ENCODE measurements at places on chromosomes 11 and 22.

DNA sequence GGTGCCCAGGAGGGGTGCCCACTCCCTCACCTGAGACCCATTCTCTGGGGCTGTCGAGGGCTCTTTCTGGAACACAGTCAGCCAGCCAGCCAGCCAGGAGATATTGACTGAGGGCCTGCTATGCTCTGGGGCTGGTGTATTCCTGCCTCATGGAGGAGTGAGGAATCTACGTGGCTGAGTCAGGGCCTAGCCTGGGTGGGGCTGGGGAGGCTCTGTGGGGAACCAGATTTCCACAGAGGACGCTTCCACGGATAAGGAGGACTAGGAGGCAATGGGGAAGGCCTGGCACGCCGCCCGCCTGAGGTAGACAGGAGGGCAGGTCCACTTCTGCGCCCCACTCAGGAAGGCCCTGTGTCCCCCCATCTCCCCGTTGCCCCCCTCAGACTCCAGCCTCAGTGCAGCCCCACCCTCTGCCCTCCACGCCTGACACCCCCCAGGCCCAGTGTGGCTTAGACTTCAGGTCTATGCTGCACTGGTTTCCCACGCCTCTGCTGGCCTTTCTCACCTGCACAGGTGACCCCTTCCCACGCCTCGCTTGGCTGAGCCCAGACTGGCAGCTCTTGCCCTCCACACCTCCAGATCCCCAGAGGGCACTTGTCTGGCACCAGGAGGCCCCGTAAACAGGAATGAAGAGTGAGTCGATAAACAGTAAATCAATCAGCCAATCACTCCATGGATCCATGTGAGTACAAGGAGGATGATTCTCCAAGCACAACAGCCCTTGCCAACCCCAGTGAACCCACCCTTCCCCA lies 37.5 kb downstream of the MACROD1 start:
- DNase-seq: no peak

DNA sequence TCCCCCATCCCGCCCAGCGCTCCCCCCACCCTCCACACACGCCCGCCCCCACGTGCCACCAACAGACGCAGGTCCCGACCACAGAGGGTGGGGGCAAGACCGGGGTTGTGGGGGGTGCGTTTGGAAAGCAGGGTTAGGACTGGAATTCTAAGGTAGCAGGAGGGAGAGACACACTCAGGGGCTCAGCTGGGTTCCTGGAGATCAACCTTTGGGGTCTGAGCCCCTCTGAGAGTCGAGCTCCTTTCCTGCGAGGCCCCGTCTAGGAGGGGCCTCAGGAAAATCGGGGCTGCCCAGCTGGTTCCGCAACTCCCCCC lies 429 bp downstream of the PGGHG start:
- no peak for DNase-seq

GRCh38 chr22:26701323-26701722 lies 43.9 kb downstream of the MIAT start:
- DNase-seq: no peak

GRCh38 chr11:76075716-76076115 lies 130.6 kb downstream of the WNT11 start:
- DNase-seq: no peak

- DNase-seq: no peak
Measured at GRCh38 chr11:61737131-61737530, 15.3 kb upstream of the MYRF start.

GRCh38 chr11:126683766-126684728 lies 316.5 kb downstream of the KIRREL3 start:
- no peak for DNase-seq

GRCh38 chr22:39487826-39488520 lies 14.1 kb upstream of the MIEF1 start:
- no peak for DNase-seq

DNA sequence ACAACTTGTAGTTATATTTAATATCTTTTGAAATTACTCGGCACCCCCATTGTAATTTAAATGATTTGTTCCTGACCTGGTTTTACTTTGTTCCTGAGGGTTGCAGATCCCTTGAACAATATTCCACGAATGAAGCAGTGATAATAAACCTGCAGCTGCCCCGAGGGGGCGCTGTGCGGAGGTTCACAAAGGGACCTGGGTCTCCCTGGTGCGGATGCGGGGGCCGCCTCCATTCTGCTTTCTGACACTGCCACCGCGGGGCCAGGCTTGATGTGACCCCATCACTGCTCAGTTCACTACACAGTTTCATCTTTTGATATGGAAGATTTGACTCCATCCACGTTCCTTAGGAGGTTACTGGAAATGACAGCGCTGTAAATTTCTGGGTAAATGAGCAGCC lies 62.9 kb upstream of the PRODH start:
- no peak for DNase-seq

DNA sequence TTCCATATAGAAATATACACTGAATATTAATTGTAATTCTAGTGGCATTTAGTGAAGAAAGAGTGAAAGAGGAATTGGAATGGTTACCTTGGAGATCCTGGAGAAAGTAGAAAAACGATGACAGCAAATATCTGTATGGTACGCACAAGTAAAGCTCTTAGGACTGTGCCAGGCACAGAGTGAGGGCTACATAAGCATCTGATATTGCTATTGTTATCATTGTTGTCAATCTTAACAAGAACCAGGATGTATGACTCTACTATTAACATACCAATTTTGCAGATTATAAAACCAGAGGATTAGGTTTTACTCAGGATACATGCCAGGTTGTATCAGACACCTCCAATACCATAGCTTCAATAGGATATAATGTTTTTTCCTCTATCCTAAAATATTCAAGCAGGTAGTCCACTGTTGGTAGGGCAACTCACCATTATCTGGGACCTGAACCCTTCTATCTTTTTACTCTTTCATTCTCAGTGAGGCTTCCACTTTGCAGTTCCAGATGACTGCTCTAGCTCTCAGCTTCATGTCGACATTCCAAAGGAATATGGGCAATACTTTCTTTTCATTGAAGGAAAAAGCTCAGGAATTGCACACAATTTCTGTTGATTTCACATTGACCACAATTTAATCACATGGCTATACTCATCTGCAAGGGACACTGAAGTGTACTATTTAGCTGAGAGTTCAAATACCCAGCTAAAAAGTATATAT lies 73.2 kb downstream of the RAB38 start:
- no peak for DNase-seq

DNA sequence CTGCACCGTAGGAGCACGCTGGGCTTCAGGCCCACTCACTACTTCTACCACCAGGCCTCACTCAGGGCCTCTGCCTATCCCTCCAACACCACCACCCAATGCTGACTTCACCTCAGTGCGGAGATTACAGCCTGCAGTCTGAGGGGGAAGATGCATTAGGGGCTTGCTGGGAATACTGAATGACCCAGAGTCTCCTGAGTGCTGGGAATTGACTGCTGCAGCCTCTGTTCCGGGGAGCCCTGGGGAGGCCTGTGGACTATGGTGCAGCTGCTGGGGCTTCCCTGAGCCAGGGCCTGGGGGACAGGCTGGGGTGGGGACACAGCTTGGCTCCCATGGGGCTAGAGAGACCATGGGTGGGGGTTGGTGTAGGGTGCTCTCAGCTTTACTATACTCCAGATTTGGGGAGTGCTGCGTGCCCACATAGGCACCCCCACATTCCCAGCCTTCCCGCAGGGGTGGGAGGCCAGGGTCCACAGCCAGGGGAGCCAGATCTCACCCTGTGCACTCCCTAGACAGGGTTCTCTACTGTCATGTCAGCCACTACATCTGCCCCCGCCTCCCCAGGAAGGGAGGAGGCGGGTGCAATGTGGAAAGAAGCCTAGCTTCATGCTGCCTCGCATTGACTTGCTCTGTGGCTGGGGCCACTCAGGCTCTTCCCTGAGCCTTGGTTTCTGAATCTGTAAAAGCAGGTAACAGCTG lies 44.4 kb downstream of the GDPD5 start:
- DNase-seq: no peak

DNA sequence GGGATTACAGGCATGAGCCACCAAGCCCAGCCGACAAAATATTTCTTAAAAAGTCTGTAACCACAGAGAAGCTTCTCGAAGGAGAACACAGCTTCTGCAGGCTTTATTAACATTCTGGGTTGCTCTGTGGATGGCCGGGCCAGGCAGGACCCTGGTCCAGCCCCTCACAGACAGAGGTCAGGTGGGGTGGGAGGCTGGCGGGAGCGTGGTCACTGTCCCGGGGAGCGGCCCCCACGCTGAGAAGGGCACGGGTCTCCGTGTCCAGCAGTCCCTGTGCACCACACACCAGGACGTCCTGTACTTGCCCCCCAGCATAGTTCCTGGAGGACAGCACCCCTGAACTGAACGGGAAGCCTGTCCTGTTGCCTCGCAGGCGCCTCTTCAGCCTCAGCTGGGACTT lies 19.4 kb downstream of the DRD4 start:
- DNase-seq: no peak

DNA sequence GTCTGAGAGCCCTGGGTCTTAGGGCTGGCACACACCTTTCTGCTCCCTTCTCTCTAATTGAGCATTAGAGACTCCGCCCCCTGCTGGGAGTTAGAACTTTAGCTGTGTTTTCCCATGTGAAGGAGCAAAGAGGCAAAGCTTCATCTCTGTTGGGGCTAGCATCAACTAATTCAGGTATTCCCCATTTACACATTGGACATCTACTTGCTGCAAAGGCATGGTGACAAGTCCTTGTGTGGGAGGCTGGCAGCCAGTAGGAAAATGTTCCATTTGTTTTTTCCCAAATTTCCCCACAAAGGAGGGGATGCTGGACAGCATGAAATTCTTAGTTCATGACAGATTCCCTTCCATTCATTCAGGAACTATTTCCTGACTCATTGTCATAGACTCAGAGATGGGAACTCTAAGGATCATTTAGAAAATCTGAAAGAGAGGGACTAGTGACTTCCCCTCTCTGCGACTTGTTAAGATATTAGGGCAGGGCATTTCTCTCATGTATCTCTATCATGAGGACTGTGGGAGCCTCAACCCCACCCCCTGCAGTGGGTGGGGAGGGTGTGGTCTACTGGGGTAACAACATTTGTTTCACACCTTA lies 3.6 kb downstream of the CD44 start:
- no peak for DNase-seq

DNA sequence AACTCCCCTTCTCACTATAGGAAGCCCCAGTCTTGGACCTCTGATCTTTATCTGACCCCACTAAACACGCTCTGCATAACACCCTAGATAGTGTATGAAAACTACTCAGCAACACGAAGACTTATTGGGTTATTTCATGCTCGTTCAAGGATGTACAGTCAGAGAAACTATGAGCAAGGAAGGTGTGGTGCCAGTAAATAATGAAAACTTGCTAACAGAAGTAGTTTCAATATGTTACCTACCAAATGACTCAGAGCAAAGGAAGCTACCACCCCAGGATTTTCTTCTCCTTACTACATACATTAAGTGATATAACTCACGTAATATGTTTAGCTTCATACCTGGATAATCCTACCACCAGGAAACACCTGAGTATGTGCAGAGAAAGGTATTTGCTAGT lies 25.9 kb upstream of the LYVE1 start:
- no peak for DNase-seq

- no peak for DNase-seq
Measured at GRCh38 chr22:41899992-41900651, 14.8 kb downstream of the SHISA8 start.

DNA sequence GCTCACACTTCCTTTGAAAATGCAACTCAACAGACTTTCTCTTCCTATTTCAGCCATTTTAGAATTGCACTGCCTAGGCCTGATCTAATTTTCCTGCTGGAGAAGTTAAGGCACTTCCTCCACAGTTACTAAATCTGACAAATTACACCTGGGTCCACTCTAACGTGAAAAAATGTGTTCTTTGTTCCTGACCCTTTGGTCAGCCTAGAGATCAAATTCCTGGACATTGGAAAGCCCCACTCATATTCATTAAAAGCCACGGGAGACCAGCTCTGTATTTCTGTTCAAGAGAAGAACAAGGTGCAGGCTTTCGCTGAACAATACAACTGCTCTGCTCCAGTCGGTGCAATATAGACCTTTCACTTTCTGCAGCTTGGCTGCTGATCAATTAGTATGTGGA lies 96.6 kb downstream of the MPPED2 start:
- no peak for DNase-seq

GRCh38 chr11:32395127-32395526 lies 40.2 kb downstream of the WT1 start:
- DNase-seq: no peak

GRCh38 chr22:46110215-46110614 lies 40.1 kb upstream of the PPARA start:
- no peak for DNase-seq

DNA sequence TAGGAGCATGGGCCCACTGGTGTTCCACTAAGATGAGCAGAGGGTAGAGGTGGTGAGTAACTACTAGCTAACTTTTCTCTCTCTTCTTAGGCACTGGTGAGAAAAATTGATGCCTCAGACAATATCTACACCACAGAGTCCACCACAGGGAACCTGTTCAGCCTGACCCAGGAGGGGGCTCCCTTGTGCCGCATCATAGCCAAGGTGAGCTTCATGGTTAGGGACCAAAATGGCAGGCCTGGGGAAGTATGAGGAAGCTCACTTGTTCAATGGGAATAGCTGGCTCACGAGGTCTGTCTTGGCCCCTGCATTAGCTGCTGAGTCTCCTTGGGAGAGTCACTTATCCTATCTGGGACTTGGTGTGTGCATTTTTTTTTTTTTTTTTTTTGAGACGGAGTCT lies 75.9 kb downstream of the INSC start:
- no peak for DNase-seq

GRCh38 chr11:12188548-12189317 lies 78.3 kb downstream of the MICAL2 start:
- no peak for DNase-seq

DNA sequence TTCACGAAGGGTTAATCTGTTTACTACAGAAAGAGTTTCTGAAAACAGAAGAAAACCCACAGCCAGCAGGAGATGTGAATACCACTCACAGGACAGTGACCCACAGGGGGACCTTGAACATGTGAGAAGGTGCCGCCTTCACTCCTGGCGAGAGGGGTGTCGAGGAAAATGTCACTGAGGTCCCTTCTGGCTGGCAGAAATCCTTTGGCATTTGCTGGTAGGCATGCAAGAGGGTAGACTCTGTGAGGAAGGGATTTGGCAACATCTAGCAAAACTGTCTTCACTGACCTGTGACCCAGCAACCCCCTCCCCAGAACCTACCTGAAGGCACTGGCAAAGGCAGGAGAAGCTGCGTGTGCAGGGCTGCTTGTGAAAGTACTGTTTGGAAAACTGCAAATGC lies 8.6 kb downstream of the KCNQ1 start:
- no peak for DNase-seq

GRCh38 chr22:32714458-32715430 lies 86.8 kb upstream of the TIMP3 start:
- no peak for DNase-seq
